HT-29 (cell line): ENCODE measurements at places on chromosomes 2 and 18.

- no peak for DNase-seq
These were observed 56.2 kb downstream of the ETAA1 start for GRCh38 chr2:67453310-67453709.

GRCh38 chr2:189927823-189928222 lies 134.7 kb downstream of the MSTN start:
- DNase-seq: no peak

DNA sequence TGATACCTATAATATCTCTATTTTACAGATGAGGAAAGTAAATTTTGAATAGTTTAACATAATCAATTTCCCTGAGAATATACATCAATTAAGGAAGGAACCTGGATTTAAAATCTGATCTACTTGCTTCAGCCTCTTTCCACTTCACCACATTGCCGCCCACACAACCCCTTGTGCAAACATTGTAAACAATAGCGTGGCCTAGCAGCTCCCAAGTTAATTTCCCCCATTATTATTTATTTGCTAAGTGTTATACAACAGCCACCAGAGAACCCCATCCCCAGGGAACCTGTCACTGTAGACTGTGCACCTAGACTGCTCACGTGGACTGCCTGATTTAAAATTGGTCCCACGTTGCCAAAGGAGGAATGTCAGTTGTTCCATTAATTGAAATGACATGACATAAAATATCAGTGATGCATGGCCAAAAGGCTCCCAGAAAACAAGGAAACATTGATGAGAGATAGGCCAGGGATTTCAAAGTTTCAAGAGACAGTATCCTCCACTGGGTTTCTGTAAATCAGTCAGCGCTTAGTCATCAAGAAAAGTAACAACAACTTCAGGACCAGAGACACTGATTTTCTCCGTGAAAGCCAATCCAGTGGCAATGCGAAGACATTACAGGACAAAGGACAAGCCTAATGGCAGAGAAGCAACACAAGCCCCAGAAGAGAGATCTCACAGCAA lies 41.3 kb downstream of the SCG2 start:
- peak; percentile 32 for DNase-seq

- no peak for DNase-seq
These were observed 132.1 kb upstream of the STON1 start for GRCh38 chr2:48397846-48398245.

DNA sequence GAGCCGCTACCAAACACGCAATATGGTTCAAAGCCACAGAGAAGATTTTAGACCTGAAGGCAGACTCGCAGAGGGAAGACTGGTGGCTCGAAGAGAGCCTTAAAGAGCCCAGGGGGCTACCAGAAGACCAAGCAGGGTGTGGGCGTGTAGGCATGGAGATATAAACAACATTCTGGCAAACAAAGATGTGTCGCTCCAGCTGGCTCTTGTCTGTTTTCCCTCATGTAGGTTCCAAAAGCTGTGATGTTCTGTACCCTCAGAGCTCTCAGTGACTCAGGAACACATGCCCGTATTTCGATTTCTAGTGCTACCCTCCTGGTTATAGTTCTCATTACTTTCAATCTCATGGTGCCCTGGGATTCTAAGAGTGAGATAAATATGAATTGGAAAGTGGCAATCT lies 44.5 kb downstream of the DOCK10 start:
- no peak for DNase-seq

GRCh38 chr2:200310545-200310971 lies 4.1 kb downstream of the SPATS2L start:
- DNase-seq: no peak

- DNase-seq: no peak
These were observed 63.6 kb upstream of the EHBP1 start for GRCh38 chr2:62641936-62642335.
